ENCODE measurements at places on chromosomes 5 and 9.

DNA sequence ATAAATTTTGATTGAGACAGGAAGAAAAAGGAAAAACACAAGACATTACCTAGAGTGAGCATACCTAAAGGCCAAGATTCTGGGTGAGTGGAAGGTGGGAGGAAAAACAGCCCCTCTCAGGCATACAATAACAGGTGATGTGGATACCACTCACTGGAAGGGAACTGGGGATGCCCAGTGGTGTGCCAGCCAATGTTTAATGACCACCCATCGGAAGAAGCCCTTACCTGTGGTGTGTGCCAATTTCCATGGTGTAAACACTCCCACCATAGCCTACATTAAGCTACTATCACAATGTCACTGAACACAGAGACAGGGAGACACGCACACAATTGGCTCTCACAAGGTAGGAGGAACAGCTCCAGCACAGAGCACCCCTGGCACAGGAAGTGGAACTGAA, 63.5 kb downstream of the SEMA5A start:
- H3K27me3 ChIP-seq, result no peaks in the 10 kb centered on the region
- H3K36me3 ChIP-seq, result no peaks in the 10 kb centered on the region
- no peak overlapping the region for H3K4me3 ChIP-seq
- no peak overlapping the region for H3K27ac ChIP-seq

GRCh38 chr9:86772635-86772993, 174.7 kb downstream of the GAS1 start:
- H3K4me1 ChIP-seq, result no peaks in the 10 kb centered on the region
- no peaks in the 10 kb centered on the region for H3K36me3 ChIP-seq
- H3K27ac ChIP-seq, result no peak overlapping the region
- DNase-seq, result no peak
- H3K27me3 ChIP-seq, result no peaks in the 10 kb centered on the region

DNA sequence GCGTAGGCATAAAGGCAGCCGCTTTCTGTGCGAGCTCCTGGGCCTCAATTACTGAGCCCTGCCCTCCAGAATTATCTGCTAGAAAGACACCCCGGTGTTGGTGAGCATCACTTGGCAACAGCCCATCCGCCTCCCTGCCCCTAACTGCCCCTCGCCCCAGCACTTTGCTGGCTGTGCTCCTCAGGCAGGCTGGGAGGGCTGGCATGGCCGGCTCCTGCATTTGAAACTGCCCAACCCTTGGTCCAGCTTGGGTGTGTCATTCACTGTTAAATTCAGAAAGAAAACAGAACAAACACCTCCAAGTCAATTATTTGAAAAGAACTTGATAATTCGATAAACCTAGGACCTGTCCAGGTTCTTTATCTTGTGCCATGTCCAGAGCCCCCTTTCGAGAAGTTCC, 334.2 kb downstream of the IRX2 start:
- H3K4me1 ChIP-seq, result no peaks in the 10 kb centered on the region
- H3K27me3 ChIP-seq, result no peaks in the 10 kb centered on the region
- H3K4me3 ChIP-seq, result no peak overlapping the region
- no peak for DNase-seq

GRCh38 chr5:111383288-111383970, 128.9 kb downstream of the STARD4 start:
- no peaks in the 10 kb centered on the region for H3K27me3 ChIP-seq
- no peak for DNase-seq

DNA sequence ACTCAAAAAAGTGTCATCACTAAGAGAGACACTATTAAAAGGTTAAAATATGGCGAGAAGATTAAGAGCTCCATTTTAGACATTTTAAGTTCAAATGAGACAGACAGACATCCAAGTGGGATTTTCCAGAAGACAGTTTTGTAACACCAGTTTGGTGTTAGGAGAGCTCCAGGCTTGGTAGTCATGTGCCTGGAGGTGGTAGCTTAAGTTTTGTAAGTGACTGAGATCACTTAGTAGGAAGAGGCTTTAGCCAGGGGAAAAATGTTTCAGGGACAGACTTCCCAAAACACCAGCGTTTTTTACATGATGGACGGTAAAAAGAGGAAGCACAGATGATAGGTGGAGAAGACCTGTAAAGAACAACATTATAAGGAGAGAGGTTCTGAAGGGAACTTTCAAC, 150.3 kb downstream of the GIN1 start:
- H3K36me3 ChIP-seq, result no peaks in the 10 kb centered on the region
- H3K27ac ChIP-seq, result no peak overlapping the region
- no peaks in the 10 kb centered on the region for H3K4me1 ChIP-seq
- no peaks in the 10 kb centered on the region for H3K27me3 ChIP-seq
- H3K4me3 ChIP-seq, result no peak overlapping the region

- no peaks in the 10 kb centered on the region for H3K4me1 ChIP-seq
- no peak overlapping the region for H3K27ac ChIP-seq
- H3K4me3 ChIP-seq, result no peak overlapping the region
- DNase-seq, result peak; percentile 48
- no peaks in the 10 kb centered on the region for H3K36me3 ChIP-seq
- H3K27me3 ChIP-seq, result no peaks in the 10 kb centered on the region
Measured at GRCh38 chr9:36832164-36832795, 201.8 kb downstream of the PAX5 start.

GRCh38 chr9:121302786-121303185, 34.8 kb downstream of the GSN start:
- H3K27me3 ChIP-seq, result no peaks in the 10 kb centered on the region
- peak; percentile 50 for DNase-seq

DNA sequence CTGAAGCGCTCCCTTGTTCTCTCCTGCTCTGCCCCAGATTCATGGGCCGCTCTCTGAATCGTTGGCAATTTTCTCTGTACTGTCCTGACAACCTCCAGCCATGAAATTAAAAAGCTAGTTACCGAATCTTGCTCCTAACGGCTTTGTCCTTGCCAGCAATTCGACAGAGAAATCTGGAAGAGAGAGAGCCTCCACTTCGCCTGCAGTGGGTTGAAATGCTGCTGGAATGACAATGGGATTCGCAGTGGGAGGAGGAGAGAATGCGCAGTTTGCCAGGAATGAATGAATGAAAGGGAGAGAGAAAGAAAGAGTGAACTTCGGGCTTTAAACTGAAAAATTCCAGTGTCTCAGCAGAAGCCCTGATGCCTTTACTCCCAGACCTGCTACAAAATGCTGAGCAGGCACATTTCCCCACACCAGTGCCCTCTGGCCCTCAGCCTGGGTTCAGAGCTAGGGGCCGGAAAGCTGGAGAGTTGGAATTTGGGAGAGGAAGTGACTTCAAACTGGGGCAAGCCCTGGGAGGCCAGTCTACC, 11.5 kb upstream of the BOD1 start:
- H3K27me3 ChIP-seq, result no peaks in the 10 kb centered on the region
- no peaks in the 10 kb centered on the region for H3K4me1 ChIP-seq
- no peak for DNase-seq
- no peak overlapping the region for H3K4me3 ChIP-seq

- no peaks in the 10 kb centered on the region for H3K4me1 ChIP-seq
- DNase-seq, result no peak
- H3K27ac ChIP-seq, result no peak overlapping the region
- H3K27me3 ChIP-seq, result no peaks in the 10 kb centered on the region
- H3K4me3 ChIP-seq, result no peak overlapping the region
Measured at GRCh38 chr9:109602987-109603386, 104.9 kb upstream of the PTPN3 start.

GRCh38 chr5:121819682-121820261, 31.9 kb upstream of the FTMT start:
- no peaks in the 10 kb centered on the region for H3K27me3 ChIP-seq
- H3K36me3 ChIP-seq, result no peaks in the 10 kb centered on the region
- H3K27ac ChIP-seq, result no peak overlapping the region
- no peak for DNase-seq

DNA sequence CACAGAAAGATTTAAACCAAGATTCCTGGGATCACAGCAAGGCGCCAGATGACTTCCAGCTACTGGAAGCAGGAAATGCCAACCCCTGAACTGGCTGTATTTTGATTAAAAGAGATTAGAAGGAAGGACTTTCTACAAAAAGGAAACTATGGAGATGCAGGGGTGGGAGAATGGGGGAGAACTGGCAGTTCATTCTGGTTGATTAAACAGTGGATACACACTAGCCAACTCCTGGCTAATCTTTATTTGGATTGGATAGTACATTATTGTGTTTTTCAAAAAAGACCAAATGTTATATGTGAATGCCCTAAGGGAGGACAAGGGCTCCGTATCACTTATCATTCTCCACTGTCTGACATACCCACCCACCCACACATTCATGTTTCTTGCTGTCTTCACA, 93.2 kb downstream of the CDO1 start:
- no peaks in the 10 kb centered on the region for H3K27me3 ChIP-seq
- H3K4me1 ChIP-seq, result no peaks in the 10 kb centered on the region
- no peak for DNase-seq

- H3K4me3 ChIP-seq, result no peak overlapping the region
- no peaks in the 10 kb centered on the region for H3K36me3 ChIP-seq
- H3K4me1 ChIP-seq, result no peaks in the 10 kb centered on the region
- DNase-seq, result no peak
- H3K27me3 ChIP-seq, result no peaks in the 10 kb centered on the region
Measured at GRCh38 chr5:122656160-122656559, 118.7 kb upstream of the SNX2 start.

GRCh38 chr5:168947212-168947868, 353.6 kb downstream of the SLIT3 start:
- DNase-seq, result no peak
- no peak overlapping the region for H3K4me3 ChIP-seq
- H3K27me3 ChIP-seq, result no peaks in the 10 kb centered on the region
- no peaks in the 10 kb centered on the region for H3K36me3 ChIP-seq
- H3K4me1 ChIP-seq, result peaks cover 21% of the 10 kb centered on the region

DNA sequence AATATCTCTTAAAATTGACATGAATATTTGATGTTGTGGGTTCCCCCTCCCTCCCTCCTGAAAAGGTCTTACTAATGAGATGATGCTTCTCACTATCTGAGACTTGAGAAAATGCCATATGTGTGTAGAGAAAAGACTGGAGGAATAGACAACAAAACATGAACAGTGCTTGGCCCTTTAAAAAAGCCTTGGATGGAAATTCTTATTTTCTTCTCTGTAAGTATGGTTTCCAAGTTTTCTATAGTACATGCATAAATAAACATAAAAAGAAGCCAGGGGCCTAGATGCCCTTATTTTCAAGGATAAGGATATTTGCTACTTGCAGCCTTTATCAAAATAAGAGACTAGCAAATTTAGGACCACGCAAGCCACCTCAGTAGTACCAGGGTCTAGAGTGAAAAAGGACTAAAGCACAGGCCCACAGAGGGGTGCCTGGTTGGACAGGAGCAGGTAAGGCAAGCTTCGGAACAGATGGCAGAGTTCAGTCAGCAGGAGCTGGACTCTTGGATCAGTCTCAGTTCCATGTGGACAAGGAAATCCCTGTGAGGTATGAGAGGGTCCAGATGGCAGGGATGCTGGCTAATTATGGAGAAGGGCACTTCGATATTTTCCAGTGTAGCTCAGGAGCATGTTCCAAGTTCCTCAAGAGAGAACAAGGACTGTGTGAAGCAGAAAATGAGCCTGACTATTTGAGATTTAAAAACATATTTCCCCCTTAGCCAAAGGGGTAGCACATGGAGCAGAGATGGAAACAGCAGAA, 4.6 kb upstream of the ANP32B start:
- H3K27me3 ChIP-seq, result no peaks in the 10 kb centered on the region
- no peak overlapping the region for H3K27ac ChIP-seq
- H3K4me3 ChIP-seq, result no peak overlapping the region
- H3K36me3 ChIP-seq, result no peaks in the 10 kb centered on the region

GRCh38 chr9:120183615-120184014, 396.4 kb downstream of the CDK5RAP2 start:
- no peak overlapping the region for H3K27ac ChIP-seq
- H3K36me3 ChIP-seq, result no peaks in the 10 kb centered on the region
- no peak for DNase-seq
- H3K4me3 ChIP-seq, result no peak overlapping the region
- no peaks in the 10 kb centered on the region for H3K27me3 ChIP-seq

DNA sequence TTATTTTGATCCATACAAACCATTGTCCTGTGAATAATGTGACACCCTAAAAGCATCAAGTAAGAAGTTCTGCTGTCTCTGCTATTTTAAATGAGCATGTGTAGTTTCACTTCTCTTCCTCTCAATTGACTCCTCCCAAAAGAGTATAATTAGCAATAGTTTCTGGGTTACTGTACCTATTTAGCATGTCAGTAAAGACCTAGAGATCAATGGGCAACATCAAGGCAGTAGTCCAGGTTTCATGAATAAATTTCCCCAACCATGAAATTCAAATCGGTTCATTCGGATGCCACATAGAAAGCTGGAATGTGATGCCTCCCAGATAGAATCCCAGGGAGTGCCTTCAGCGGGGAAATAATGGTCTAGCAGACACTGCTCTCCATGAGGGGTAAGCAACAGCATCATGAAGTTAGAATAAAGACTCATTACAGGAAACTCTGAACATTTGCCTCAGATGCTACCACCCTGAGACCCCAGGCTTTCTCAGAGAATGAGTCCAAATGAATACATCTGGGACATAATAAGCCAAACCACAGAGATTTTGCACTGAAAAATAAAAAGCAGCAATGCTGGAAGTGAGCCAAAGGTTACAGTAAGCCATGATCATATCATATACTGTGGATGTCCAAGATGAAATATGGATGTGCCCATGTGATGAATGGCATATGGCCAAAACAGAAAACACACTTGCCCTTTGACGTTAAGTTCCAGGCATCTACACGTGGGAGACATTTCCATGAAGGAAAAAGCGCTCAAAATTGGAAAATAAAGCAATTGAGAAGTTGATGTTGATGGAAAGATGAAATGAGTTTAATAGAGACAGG, 1107.0 kb upstream of the SEMA6A start:
- no peaks in the 10 kb centered on the region for H3K27me3 ChIP-seq
- DNase-seq, result no peak
- no peaks in the 10 kb centered on the region for H3K36me3 ChIP-seq
- H3K4me3 ChIP-seq, result no peak overlapping the region
- H3K27ac ChIP-seq, result no peak overlapping the region

DNA sequence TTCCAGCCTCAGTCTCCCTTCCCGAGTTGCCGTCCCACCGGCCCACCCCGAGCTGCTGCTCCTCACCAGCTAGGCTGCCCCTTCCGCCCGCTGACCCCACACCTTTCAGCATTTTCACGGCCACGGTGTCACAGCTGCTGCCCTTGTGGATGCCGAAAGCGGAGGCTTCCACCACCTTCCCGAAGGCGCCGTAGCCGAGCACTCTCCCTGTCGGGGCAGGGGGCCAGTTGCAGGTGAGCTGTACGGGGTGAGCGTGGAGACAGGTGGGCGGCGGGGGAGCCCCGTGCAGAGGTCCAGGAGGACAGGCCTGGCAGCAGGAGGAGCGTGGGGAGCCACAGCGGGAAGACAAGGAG, 28.2 kb upstream of the SCGB3A1 start:
- DNase-seq, result no peak
- H3K4me3 ChIP-seq, result no peak overlapping the region
- H3K27ac ChIP-seq, result no peak overlapping the region

DNA sequence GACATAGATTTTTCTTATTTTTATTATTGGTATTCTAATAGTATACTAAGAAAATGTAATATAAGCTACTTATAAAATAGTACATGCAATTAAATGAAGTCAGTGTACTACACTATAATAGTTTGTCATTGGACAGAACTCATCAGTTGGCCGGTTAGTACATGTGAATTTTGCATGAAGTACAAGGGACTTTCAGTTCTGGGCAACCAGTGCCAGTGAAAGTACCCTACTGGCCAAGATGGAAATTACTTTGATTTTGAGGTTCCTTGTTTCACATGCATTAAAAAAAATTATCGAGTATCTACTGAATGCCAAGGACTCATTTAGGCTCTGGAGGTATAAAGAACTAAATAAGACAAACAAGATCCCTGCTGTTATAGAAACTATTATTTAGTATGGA, 213.4 kb upstream of the ELL2 start:
- no peaks in the 10 kb centered on the region for H3K27me3 ChIP-seq
- H3K4me1 ChIP-seq, result peaks cover 5% of the 10 kb centered on the region
- H3K27ac ChIP-seq, result no peak overlapping the region
- DNase-seq, result no peak
- no peaks in the 10 kb centered on the region for H3K36me3 ChIP-seq
